ENCODE measurements at places on chromosomes 2 and 18. TPM values are rescaled to one million over a fixed set of nuclear protein-coding genes. Genes with fewer than 3 reads are reported as not detected.

Gene LCLAT1
- polyA plus RNA-seq = 2.4 TPM

DNA sequence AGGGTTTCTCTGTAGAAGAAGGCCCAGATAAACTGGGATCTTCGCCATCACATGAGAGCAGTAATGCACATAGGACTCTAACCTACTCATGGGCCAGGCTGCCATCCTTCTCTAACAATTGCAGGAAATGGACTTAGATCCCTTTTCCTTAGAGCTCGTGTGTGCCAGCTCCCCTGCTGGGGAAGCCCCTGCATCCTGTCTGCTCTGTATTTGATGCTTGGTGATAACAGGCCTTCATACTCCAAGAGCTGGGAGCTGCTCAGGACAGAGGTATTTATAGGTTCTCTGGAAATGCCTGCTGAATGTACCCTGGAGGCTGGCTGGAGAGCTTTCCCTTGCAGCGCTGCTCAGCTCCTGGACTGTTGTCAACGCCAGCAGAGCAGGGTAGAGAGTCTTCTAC lies 249.6 kb downstream of the MTX2 start:
- DNase-seq = no peak

- DNase-seq = no peak
Observed at GRCh38 chr2:217845301-217845700, 157.5 kb downstream of the TNS1 start.

- no peak for DNase-seq
Observed at GRCh38 chr2:195124391-195125079, 532.5 kb upstream of the SLC39A10 start.

DNA sequence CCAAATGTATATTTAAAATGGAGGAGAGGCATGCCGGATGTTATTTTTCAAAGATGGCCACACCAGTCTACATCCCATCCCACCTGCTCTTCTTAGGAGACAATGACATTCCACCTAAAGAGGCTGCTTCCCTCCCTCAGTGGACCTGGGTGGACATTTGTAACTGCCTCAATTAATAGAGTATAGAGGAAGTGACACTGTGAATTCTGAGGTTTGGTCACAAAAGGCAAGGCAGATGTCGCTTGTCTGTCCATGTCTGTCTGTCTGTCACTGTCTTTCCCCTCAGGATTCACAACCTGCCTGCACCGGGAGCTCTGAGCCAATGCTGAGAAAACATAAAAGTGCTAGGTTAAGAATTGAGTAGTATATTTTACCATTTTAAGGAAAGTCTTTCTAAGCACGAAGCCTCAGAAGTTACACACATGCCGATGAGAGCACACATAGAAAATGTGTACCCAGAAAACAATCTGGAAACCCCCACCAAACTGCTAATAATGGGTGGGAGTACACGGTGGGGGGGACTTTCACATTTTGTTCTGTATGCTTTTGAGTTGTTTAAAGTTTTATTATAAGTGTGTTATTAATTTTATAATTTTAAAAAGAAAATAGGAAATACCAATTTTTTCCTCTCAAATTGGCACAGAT lies 21.0 kb downstream of the MIB1 start:
- no peak for DNase-seq
